ENCODE measurements at places on chromosomes 3 and 15. TPM values are rescaled to one million over a fixed set of nuclear protein-coding genes. Genes with fewer than 3 reads are reported as not detected.

LDHAL6B gene
- total RNA-seq, result not detected

DNA sequence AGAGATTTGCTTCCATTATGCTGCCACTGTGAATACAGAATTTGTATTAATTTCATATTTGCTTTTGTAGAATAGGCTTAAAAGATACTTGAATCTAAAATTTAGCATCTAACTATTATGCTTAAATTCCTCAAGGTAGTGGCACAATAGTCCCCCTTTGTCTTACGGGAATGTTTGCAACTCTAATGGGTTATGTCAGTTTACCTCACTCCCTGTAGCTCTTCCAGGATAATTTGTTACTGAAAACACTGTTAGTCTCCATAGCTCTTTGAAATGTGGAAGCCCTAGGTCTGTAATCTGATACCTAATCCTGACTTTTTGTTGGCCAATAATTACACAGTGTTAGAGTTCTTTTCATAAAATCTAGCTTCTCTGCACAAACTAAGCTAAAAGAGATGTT lies 433.4 kb downstream of the PYDC2 start:
- no peaks in the 10 kb centered on the region for H3K36me3 ChIP-seq
- H3K27ac ChIP-seq, result no peak overlapping the region
- no peak for DNase-seq
- peaks cover 22% of the 10 kb centered on the region for H3K4me1 ChIP-seq
- no peak overlapping the region for H3K4me3 ChIP-seq
- no peaks in the 10 kb centered on the region for H3K27me3 ChIP-seq

DNA sequence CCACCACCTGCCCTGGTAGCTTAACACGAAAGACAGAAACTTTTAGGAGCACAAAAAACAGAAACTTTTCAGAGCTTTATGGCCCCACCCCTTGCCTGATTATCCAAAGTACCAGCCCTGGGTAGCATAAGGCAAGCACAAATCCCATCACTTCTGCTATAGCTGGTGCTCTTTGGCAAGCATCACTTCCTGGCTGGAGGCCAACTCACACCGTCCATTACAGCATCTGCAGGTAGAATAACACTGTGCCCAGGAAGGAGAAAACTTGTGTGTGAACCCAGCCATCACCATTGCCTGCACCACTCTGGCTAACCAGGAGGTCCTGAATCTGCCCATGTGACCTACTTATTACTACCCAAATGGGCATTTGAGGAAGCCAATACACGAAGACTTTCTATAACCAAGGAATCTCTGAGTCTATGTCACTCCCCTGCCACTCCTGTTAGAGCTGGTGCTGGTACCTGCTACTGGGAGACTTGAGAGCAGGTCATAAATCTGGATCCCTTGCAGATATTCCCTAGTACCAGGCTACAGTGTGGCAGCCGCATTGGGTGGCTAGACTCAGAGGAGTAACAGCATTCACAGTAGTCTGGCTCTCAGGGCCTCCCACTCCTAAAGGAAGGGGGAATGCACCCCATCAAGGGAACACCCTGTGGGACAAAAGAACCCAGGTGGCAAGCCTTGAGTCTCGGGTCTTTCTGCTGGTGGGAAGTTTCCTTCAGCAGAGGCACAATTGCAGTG lies 73.3 kb upstream of the AKAP13 start:
- no peak overlapping the region for H3K27ac ChIP-seq
- no peak for DNase-seq
- no peaks in the 10 kb centered on the region for H3K27me3 ChIP-seq
- H3K36me3 ChIP-seq, result no peaks in the 10 kb centered on the region
- no peak overlapping the region for H3K4me3 ChIP-seq

GRCh38 chr3:152834776-152835600 lies at the start of gene P2RY1:
TSS of gene P2RY1 (plus strand) at chr3:152835131. CDS start at chr3:152835783, 652 bp downstream.
- H3K27ac ChIP-seq, result peak within 1 kb of the TSS; percentile 96
- peaks cover 15% of the 10 kb centered on the region for H3K4me1 ChIP-seq
- H3K36me3 ChIP-seq, result no peaks in the 10 kb centered on the region
- peaks cover 42% of the 10 kb centered on the region for H3K27me3 ChIP-seq
- DNase-seq, result peak; percentile 72
